Nasal cavity respiratory epithelium epithelial cell of viscerocranial mucosa (primary cell): ENCODE measurements at places on chromosomes 1 and 21. TPM values are rescaled to one million over a fixed set of nuclear protein-coding genes. Genes with fewer than 3 reads are reported as not detected.

C1orf53 gene
- total RNA-seq, result 1.4 and 1.8 TPM in 2 replicates

CFAP45 gene
- 0.14 and 0.34 TPM in 2 replicates for total RNA-seq

MIXL1 gene
- not detected in 2 replicates for total RNA-seq

NOTCH2 gene
- 73.8 and 183 TPM in 2 replicates for total RNA-seq

GBP4 gene
- total RNA-seq, result under 0.01 and 0.36 TPM in 2 replicates

PTPN7 gene
- not detected in 2 replicates for total RNA-seq

MYBPH gene
- total RNA-seq, result not detected in 2 replicates

MYOG gene
- not detected in 2 replicates for total RNA-seq

CENPL gene
- total RNA-seq, result 5.6 and 6.5 TPM in 2 replicates

DLGAP3 gene
- under 0.01 TPM in 1 of 2 replicates, not detected in the other for total RNA-seq

MAEL gene
- not detected in 2 replicates for total RNA-seq

TMEM222 gene
- 12.3 and 17.9 TPM in 2 replicates for total RNA-seq

CELA3A gene
- not detected in 2 replicates for total RNA-seq

LCK gene
- total RNA-seq, result under 0.01 TPM in 1 of 2 replicates, not detected in the other

AGTRAP gene
- 55.7 and 72.8 TPM in 2 replicates for total RNA-seq

TCEA3 gene
- total RNA-seq, result 2.1 and 19.4 TPM in 2 replicates

OXCT2 gene
- total RNA-seq, result 0.36 and 1.7 TPM in 2 replicates

CLIC6 gene
- total RNA-seq, result under 0.01 and 0.71 TPM in 2 replicates

OR2L3 gene
- not detected in 2 replicates for total RNA-seq

LRRC39 gene
- under 0.01 and 0.43 TPM in 2 replicates for total RNA-seq

FYB2 gene
- 0.14 TPM in 1 of 2 replicates, not detected in the other for total RNA-seq

LAMB3 gene
- 1,456 and 1,978 TPM in 2 replicates for total RNA-seq

ADAMTS5 gene
- not detected in 2 replicates for total RNA-seq

PODN gene
- not detected in 2 replicates for total RNA-seq

POU3F1 gene
- under 0.01 and 0.43 TPM in 2 replicates for total RNA-seq

TMEM269 gene
- total RNA-seq, result 0.07 and 0.34 TPM in 2 replicates

TCHH gene
- under 0.01 and 0.14 TPM in 2 replicates for total RNA-seq

URB2 gene
- total RNA-seq, result 17.8 and 27.1 TPM in 2 replicates

ADAM30 gene
- not detected in 2 replicates for total RNA-seq

TNFAIP8L2 gene
- not detected in 2 replicates for total RNA-seq

MAD2L2 gene
- total RNA-seq, result 36.7 and 58.8 TPM in 2 replicates
